H9 (cell line): ENCODE measurements at places on chromosomes 2 and 18. TPM values are rescaled to one million over a fixed set of nuclear protein-coding genes. Genes with fewer than 3 reads are reported as not detected.

EFR3B gene
- 7.0 and 7.2 TPM in 2 replicates for total RNA-seq

CETN1 gene
- not detected in 2 replicates for total RNA-seq

CERKL gene
- 0.22 TPM in 1 of 2 replicates, not detected in the other for total RNA-seq

SLC9A2 gene
- 0.04 TPM in 2 replicates for total RNA-seq

GREB1 gene
- 15.3 and 16.5 TPM in 2 replicates for total RNA-seq

CTNNA2 gene
- total RNA-seq = 4.5 and 5.5 TPM in 2 replicates

KCNG2 gene
- 0.15 TPM in 1 of 2 replicates, not detected in the other for total RNA-seq

BCL2 gene
- 1.2 and 1.3 TPM in 2 replicates for total RNA-seq

GNLY gene
- not detected in 2 replicates for total RNA-seq

ANKRD30BL gene
- total RNA-seq = not detected in 2 replicates

BCL11A gene
- 91.4 and 92.7 TPM in 2 replicates for total RNA-seq

GLB1L gene
- total RNA-seq = 5.8 and 6.5 TPM in 2 replicates
